ENCODE measurements at places on chromosomes 4 and X.

DNA sequence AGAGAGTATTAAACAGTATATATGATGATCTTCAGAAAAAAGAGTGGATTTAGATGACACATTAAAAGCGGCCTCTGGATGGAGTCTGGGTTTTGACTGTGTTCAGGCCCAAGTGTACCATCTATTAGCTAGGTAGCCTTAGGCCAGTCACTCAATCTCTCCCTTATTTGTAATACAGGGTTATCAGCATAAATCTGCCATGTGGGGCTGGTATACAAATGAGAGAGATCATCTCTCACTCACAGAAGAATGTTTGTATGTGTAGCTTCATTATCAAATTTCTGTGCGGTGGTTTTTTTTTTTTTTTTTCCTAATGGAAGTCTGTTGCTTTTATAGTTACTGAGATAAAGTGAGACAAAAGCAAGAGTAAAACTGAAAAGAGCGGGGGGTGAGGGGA lies 12.7 kb downstream of the SLC2A9 start:
- no peak for DNase-seq

- no peak for DNase-seq
These were observed 307.5 kb upstream of the SLIT2 start for GRCh38 chr4:19944251-19944650.

- no peak for DNase-seq
These were observed 59.0 kb upstream of the SLIT2 start for GRCh38 chr4:20192736-20193135.

DNA sequence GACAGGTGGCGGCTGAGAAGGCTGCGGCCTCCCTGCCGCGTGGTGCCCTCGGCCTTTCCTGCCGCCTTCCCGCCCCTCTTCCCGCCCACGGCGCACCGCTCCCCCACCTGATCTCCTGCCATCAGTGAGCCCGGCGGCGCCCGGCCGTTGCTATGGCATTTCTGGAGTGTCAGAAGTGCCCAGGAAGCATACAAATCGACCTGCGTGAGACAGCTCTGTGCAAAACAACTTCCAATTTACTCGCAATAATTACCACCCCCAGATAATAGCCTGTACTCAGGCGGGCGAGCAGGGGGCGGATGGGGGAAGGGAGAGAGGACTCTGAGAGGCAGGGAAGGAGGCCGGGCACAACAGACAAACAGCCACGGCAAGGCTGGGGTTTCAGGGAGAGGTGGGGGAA lies 16.6 kb upstream of the ERCC6L start:
- DNase-seq, result no peak

DNA sequence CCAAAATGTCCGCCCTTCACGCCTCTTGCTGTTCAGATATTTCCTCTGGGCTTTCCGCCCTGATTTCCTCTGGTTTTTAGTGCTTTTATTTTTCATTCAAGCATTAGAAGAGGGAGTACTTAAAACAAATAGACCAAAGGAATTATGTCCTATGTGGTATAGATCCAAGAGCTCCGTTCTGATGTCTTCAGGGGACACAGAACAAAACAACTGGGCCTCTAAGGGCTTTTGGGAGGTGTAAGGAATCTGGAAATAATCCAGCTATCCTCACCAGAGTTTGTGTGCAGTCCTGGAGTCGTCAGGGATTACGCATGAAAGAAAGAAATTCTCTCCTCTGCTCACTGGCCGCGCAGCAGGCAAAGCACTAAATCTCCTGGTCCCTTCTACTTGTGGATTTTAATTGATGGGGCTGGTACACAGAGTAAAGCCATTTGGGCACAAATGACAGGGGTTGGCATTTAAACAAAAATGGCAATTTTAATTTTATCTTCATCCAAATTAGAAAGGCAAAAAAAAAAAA lies 999.2 kb downstream of the ADGRL3 start:
- DNase-seq, result no peak

DNA sequence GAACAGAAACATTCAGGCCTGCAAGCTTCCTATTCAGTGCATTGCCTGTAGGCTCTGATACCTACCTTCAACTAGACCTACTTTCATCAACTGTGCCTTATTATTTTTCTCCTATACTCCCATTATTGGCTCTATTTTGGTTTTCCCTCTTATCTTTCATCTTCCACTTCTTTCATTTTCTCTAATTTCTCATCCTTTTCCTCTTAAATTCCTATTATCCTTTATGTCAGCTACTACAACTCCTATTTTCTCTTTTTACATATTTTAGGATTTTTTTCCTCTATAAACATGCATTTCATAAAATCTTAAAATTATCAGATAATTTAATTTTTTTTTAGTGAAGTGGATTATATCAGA lies 61.6 kb upstream of the PRDM8 start:
- no peak for DNase-seq

GRCh38 chrX:40098264-40099054 lies 701 bp upstream of the BCOR start:
- DNase-seq, result no peak

DNA sequence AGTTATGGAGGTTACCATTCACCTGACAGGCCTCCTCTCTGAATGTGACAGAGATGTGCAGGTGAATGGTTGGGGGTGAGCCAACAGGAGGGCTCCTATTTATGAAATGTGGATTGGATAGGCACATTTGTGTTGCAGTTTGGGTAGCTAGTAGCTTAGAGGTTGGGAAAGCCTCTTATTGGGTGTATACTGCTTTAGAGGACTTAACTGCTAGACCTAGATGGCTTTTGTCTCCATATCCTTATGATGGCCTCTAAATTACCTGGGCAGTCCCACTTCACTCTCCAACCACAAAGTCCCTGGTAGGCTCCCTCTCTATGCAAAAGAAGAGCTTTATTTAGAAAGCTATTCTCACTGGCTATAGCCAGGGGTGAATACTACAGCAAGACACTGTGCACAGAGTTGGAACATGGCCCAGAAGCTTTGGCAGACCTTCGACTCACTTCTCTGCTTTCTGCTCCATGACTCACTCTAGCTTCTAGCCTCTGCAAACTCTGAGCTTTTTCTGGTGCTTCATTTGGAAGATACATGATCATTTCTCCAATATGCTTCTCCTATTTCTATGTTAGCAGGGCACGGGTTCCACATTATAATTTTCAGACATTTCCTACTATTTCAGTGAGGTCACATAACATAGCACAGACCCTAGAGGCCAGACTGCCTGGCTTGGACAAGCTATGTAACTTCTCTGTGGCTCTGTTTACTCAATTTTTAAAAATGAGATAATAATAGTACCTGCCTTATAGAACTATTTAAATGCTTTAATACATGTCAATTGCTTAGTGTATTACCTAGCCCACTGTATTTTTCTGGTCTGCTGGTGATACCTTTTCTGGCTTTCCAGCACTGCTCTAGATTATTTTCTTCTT lies 6.0 kb upstream of the VGLL1 start:
- no peak for DNase-seq

GRCh38 chr4:163243297-163243981 lies 76.7 kb upstream of the NAF1 start:
- DNase-seq, result no peak

DNA sequence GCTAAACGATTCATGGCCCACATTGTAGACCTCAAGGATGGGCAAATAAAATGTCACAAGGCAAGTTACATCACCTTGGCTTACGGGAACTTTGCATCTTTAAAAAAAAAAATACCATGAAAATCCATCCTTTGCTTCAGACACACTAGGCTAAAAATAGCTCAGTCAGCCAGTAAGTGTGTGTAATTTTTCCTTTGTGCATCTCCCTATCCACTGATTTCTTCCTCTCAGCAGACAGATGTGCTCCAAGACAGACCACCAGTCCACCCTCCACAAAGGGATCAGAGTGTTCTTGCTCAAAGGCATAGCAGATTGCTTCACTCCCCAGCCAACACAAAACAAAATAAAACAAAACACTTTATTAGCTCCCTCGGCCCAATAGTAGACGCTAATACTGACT lies 14.6 kb downstream of the LDB2 start:
- DNase-seq, result no peak

GRCh38 chr4:159141193-159141592 lies 38.3 kb downstream of the RAPGEF2 start:
- DNase-seq, result no peak
